GM23248 (cell line): ENCODE measurements at places on chromosomes 3 and 15. TPM values are rescaled to one million over a fixed set of nuclear protein-coding genes. Genes with fewer than 3 reads are reported as not detected.
A peak's percentile ranks its signal among the peaks of the same experiment; 100 is the strongest.

DNA sequence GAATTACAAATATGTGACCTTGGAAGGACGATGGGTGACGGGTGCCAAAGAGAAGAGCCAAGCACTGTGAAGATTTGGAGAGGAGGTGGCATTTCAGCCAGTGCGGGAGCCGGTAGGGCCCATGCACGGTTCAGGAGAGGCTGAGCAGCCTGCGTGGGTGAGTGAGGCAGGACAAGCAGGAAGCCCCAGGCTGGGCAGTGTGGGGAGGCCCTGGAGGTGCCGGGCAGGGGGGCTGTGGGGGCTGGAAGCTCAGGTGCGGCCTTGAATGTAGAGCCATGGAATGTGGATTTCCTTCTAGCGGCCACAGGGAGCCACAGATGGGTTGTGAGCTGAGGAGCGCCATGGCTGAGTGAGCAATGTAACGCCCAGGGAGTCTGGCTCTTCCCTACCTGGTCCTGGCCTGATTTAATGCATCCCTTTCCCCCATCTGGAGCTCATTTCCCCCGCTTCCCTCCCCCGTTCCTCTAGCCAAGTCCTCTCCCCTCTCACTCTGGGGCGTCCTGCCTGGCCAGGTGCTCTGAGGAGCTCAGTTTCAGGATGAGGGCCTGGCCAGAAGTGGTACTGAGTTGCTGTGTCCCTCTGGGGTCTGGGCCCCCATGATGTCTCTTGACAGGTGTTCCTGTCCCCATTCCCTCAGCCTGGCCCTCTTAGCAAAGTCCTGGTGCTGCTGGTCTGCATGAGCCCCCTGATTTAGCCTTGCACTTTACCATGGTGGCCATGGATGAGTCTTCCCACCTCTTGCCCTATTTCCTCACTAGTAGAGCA, 41.8 kb upstream of the IQSEC1 start:
- no peaks in the 10 kb centered on the region for H3K36me3 ChIP-seq
- H3K4me1 ChIP-seq: no peaks in the 10 kb centered on the region
- DNase-seq: no peak
- H3K4me3 ChIP-seq: no peak overlapping the region
- peaks cover 29% of the 10 kb centered on the region for H3K27me3 ChIP-seq

- DNase-seq: no peak
- H3K4me3 ChIP-seq: no peak overlapping the region
- H3K27me3 ChIP-seq: no peaks in the 10 kb centered on the region
- no peaks in the 10 kb centered on the region for H3K36me3 ChIP-seq
- H3K4me1 ChIP-seq: peaks cover 16% of the 10 kb centered on the region
These were observed 240.0 kb upstream of the GBE1 start for GRCh38 chr3:82001276-82001923.

DNA sequence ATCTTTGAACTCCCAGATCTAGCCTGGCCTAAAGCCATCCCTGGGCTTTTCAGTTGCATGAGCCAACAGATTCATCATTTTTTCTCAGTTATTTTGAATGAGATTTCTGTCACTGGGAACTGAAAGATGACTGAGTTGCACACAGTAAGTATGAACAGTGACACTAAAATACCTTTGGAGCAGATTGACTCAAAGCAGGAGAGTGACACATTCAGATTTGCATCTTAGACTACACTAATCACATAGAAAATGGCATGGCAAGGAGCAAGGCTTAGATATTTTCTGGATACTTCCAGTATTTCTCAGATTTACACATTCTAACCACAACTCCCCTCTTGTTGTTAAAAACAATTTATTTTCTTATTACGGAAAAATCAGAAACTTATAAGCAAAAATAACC, 32.8 kb downstream of the SEC62 start:
- H3K36me3 ChIP-seq: peaks cover 20% of the 10 kb centered on the region
- DNase-seq: peak; percentile 16
- H3K27me3 ChIP-seq: no peaks in the 10 kb centered on the region

GRCh38 chr15:37105889-37106288, 5.5 kb upstream of the MEIS2 start:
- H3K4me3 ChIP-seq: no peak overlapping the region
- 0 out of 2 replicates have a peak, but pooled peaks cover 3% of the 10 kb centered on the region for H3K4me1 ChIP-seq
- no peak for DNase-seq
- H3K36me3 ChIP-seq: no peaks in the 10 kb centered on the region
- H3K27ac ChIP-seq: no peak overlapping the region

DNA sequence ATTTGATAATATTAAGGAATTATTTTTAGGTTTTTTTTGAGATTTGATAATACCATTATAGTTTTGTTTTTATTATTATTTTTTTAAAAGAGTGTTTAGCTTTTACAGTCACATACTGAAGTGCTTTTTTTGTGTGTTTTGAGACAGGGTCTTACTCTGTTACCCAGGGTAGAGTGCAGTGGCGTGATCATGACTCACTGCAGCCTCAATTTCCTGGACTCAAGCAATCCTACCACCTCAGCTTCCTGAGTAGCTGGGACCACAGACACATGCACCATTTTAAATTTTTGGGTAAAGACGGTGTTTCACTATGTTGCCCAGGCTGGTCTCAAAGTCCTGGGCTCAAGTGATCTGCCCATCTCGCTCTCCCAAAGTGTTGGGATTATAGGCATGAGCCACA, 73.0 kb downstream of the SUMF1 start:
- H3K36me3 ChIP-seq: no peaks in the 10 kb centered on the region
- H3K4me3 ChIP-seq: no peak overlapping the region
- H3K27me3 ChIP-seq: no peaks in the 10 kb centered on the region
- no peak overlapping the region for H3K27ac ChIP-seq

DNA sequence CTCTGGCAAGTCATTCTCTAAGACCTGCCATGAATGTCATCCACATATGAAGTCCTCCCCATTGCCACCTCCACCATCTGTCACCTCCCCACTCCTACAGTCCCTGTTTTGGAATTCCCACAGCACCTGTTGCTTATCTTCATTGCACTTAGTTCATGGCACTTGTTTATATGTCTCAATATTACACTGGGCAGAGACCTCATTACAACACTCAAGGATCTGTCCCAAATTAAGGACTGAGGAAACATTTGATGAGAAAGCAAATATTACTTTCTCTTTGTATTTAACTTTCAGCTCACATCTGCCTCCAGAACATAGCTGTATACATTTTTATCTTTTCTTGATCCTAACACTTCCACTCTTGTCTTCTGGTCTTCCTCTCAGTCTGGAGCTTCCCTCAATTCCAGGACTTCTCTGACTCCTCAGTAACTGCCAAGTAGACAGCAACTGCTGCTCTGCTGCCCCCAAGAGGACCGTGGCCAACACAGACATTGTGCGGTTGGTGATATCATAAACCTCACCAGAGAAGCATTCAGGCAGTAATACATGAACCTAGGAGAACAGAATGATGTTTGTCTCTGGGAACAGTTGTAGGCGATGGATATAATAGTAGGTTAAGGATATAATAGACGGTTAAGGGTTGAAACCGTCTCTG, 45.0 kb upstream of the FGF12 start:
- H3K4me1 ChIP-seq: no peaks in the 10 kb centered on the region
- no peaks in the 10 kb centered on the region for H3K36me3 ChIP-seq
- H3K27ac ChIP-seq: no peak overlapping the region
- H3K27me3 ChIP-seq: no peaks in the 10 kb centered on the region

GRCh38 chr3:8520816-8521403, 19.3 kb downstream of the LMCD1 start:
- 0 out of 2 replicates have a peak overlapping the region, but pooled peaks have one; percentile 74 for H3K27ac ChIP-seq
- peaks cover 49% of the 10 kb centered on the region for H3K4me1 ChIP-seq
- no peak overlapping the region for H3K4me3 ChIP-seq
- H3K27me3 ChIP-seq: no peaks in the 10 kb centered on the region
- DNase-seq: no peak

- H3K27ac ChIP-seq: no peak overlapping the region
- H3K27me3 ChIP-seq: no peaks in the 10 kb centered on the region
- peaks cover 10% of the 10 kb centered on the region for H3K4me1 ChIP-seq
- H3K36me3 ChIP-seq: no peaks in the 10 kb centered on the region
- H3K4me3 ChIP-seq: no peak overlapping the region
These were observed 70.8 kb downstream of the GPR156 start for GRCh38 chr3:120214176-120214575.

GRCh38 chr3:64467255-64467944, 220.4 kb downstream of the ADAMTS9 start:
- no peak overlapping the region for H3K27ac ChIP-seq
- H3K4me1 ChIP-seq: peaks cover 11% of the 10 kb centered on the region
- H3K27me3 ChIP-seq: peaks cover 29% of the 10 kb centered on the region
- H3K36me3 ChIP-seq: no peaks in the 10 kb centered on the region

- H3K4me1 ChIP-seq: peaks cover 21% of the 10 kb centered on the region
- peaks cover 5% of the 10 kb centered on the region; the same call in 1 of the 2 replicates for H3K36me3 ChIP-seq
These were observed 47.4 kb upstream of the VGLL4 start for GRCh38 chr3:11690863-11691766.

GRCh38 chr3:45864760-45865519, 21.4 kb upstream of the CCR9 start:
- no peak for DNase-seq
- H3K4me1 ChIP-seq: no peaks in the 10 kb centered on the region
- H3K36me3 ChIP-seq: no peaks in the 10 kb centered on the region
- peaks cover 34% of the 10 kb centered on the region for H3K27me3 ChIP-seq

GRCh38 chr15:55514414-55514850, 6.4 kb upstream of the DNAAF4 start:
- no peak overlapping the region for H3K4me3 ChIP-seq
- no peaks in the 10 kb centered on the region for H3K36me3 ChIP-seq
- no peaks in the 10 kb centered on the region for H3K4me1 ChIP-seq
- H3K27ac ChIP-seq: no peak overlapping the region
- H3K27me3 ChIP-seq: no peaks in the 10 kb centered on the region
- no peak for DNase-seq

- DNase-seq: peak; percentile 59
- H3K36me3 ChIP-seq: no peaks in the 10 kb centered on the region
- no peak overlapping the region for H3K27ac ChIP-seq
- H3K27me3 ChIP-seq: no peaks in the 10 kb centered on the region
- peaks cover 8% of the 10 kb centered on the region for H3K4me1 ChIP-seq
These were observed 16.8 kb upstream of the SLC41A3 start for GRCh38 chr3:126100634-126101301.

DNA sequence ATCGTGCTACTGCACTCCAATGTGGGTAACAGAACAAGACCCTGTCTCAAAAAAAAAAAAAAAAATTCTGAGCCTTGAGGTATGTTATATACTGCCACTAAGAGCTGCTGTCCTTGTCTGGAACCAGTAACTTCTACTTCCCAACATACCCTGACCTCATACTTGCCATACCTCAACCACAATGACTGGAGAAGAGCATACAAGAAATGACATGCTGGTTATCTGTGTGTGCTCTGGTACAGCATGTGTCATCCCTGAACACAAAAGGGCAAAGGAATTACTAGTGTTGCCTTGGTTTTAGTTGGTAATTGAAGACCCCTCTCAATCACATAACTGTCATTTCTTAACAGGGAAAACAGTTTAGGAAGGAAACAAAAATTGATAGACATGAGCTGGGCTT, 54.5 kb downstream of the MRPS25 start:
- H3K4me1 ChIP-seq: peaks cover 12% of the 10 kb centered on the region
- H3K27me3 ChIP-seq: no peaks in the 10 kb centered on the region
- no peak overlapping the region for H3K27ac ChIP-seq
- no peak overlapping the region for H3K4me3 ChIP-seq
- peaks cover 10% of the 10 kb centered on the region; the same call in 1 of the 2 replicates for H3K36me3 ChIP-seq

DNA sequence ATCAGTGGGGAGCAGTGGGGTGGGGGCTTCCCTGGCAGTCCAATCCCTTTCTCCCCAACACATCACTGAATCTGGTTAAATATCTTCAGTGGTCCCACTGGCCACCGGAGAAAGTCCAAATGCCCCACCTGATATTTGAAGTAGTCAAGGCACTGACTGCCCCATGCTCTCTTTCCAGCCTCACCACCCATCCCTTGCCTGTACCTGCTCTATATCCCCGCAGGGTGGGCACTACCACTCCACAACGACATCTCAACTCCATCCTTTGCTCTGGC, 101.7 kb downstream of the DAPK2 start:
- H3K4me3 ChIP-seq: no peak overlapping the region
- no peaks in the 10 kb centered on the region for H3K27me3 ChIP-seq
- no peak overlapping the region for H3K27ac ChIP-seq

DNA sequence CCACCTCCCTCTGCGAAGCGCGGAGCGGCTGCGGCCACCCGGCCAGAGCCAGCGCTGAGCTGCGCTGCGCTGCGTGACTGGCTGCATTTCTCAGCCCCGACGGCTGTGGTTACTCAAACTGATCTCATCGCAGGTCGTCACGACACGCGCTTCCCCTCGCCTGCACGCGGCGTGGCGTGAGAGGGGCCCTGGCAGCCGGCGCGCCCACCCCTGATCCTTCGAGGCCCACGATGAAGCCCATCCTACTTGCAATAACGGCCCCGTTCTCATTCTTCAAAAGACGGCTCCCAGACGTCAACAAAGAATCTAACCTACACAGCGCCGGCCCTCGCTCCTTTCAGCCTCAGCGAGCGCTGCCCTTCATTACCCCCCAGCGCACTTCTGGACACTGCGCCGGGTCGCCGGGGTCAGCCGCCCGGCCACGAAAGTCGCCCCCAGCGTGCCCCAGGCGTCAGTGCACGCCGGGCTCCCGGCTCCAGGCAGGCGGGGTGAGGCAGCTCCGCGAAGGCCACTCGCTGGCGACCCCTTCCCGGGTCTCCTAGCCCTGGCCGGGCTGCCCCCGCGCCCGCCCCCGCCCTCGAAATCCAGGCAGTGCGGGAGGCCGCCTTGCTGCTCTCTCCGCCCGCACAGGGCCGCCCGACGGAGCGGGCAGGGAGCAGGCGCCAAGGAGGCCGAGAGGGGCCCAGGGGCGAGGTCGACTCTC, 9.9 kb upstream of the LEKR1 start:
- no peaks in the 10 kb centered on the region for H3K27me3 ChIP-seq
- H3K27ac ChIP-seq: peak overlapping the region; percentile 97
- peaks cover 70% of the 10 kb centered on the region for H3K4me1 ChIP-seq
- no peaks in the 10 kb centered on the region for H3K36me3 ChIP-seq

GRCh38 chr3:106588739-106589138, 719.9 kb upstream of the CBLB start:
- peaks cover 8% of the 10 kb centered on the region; the same call in 1 of the 2 replicates for H3K4me1 ChIP-seq
- H3K27ac ChIP-seq: no peak overlapping the region
- DNase-seq: no peak
- no peaks in the 10 kb centered on the region for H3K36me3 ChIP-seq
- H3K4me3 ChIP-seq: no peak overlapping the region

- H3K4me3 ChIP-seq: no peak overlapping the region
- H3K27ac ChIP-seq: no peak overlapping the region
- H3K4me1 ChIP-seq: no peaks in the 10 kb centered on the region
- no peaks in the 10 kb centered on the region for H3K36me3 ChIP-seq
These were observed 239.1 kb upstream of the SETMAR start for GRCh38 chr3:4063916-4064574.

The TM4SF4 gene
- 0.48 and 0.96 TPM in 2 replicates for polyA plus RNA-seq

The PLAAT1 gene
- polyA plus RNA-seq: not detected in 2 replicates

The PFN2 gene
- polyA plus RNA-seq: 246 and 253 TPM in 2 replicates

The GNAT1 gene
- polyA plus RNA-seq: not detected in 2 replicates
